ENCODE measurements at places on chromosomes 4 and X.
A peak's percentile ranks its signal among the peaks of the same experiment; 100 is the strongest.

DNA sequence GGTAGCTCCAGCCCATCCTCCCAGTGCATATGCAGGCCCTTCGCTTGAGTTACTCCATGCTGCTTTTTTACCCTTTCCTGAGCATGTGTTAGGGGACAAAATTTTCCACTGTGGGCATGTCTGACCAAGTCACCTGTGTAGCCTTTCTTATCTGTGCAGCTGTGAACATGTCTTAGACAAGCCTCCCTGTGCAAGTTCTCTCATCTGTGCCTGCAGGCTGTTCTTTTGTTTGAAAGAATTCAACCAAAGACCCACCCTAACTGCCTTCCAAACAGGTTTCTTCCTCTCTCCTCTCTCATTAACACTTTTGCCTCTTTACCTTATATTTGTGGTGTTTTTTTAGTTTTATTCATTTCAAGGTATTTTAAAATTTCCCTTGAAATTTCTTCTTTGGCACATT, 53.2 kb upstream of the SPIN4 start:
- no peak for DNase-seq

- DNase-seq: no peak
Measured at GRCh38 chrX:24629701-24630100, 17.4 kb downstream of the PCYT1B start.

GRCh38 chr4:1208266-1208961, 36.0 kb upstream of the SPON2 start:
- DNase-seq: no peak

DNA sequence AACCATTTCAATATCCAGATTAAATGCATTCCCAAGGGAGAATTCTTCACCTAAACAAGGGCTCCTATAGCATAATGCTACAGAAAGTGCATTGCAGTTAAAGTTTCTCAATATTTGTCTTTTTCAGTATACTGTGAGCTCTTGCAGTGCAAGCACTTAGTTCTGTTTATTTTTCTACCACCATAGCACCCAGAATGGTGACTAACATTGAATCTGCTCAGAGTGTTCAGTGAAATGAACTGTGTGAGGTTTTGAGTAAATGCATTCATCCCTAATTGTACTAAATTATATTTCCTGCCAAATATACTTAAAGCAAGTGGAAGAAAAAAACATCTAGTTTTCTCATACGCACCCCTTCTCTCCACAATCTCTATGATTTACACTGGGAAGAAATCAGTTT, 383.9 kb downstream of the PCDH7 start:
- DNase-seq: no peak

DNA sequence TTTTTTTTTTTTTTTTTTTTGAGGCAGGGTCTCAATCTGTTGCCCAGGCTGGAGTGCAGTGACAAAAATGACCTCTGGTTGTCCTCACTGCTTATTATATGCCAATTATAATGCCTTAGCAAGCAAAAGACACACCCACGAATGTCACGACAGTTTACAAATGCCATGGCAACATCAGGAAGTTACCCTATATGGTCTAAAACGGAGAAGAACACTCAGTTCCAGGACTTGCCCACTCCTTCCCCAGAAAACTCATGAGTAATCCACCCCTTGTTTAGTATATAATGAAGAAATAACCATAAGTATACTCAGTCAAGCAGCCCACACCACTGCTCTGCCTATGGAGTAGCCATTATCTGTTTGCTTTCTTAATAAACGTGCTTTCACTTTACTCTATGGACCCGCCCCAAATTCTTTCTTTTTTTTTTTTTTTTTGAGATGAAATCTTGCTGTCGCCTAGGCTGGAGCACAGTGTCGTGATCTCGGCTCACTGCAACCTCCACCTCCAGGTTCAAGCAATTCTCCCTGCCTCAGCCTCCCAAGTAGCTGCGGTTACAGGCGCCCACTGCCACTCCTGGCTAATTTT, 106.2 kb downstream of the SMIM20 start:
- no peak for DNase-seq

- DNase-seq: no peak
Measured at GRCh38 chr4:114941503-114941902, 171.9 kb downstream of the NDST4 start.

DNA sequence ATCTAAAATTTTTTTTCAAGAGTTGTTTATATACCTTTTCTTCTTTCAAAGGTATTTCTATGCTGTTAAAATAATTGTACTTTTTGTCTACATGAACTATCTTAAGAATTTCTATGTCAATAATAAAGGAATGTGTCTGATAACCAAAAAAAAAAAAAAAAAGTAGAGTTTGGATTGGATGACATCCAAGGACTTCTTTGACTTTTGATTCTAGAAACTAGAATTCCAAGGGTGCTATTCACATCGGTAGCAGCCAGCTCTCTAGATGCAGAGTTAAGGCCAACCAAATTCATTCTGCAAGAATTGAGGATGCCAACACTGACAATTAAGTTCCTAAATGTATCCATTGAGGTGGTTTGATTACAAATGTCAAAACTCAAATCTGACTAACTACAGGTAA, 42.0 kb upstream of the PRKG2 start:
- no peak for DNase-seq

- no peak for DNase-seq
Measured at GRCh38 chr4:21946858-21947257, 1.7 kb downstream of the KCNIP4 start.

DNA sequence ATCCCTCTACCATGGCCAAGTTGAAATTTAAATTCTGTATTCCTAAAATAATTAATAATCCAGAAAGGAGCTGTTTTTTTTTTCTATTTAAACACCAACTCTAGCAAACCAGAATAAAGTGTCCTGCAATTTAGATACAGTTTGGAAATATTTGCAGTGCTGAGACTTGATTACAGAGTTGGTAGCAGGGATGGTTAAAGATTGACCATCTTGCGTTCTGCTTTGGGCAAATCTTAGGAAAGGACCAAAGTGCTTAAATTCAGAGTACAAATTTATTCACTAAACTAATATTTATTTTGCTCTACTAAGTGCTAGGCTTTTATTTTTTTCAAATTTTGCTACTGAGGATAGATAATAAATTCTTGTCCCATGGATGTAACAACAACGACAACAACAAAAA, 180.2 kb upstream of the AADAT start:
- no peak for DNase-seq

DNA sequence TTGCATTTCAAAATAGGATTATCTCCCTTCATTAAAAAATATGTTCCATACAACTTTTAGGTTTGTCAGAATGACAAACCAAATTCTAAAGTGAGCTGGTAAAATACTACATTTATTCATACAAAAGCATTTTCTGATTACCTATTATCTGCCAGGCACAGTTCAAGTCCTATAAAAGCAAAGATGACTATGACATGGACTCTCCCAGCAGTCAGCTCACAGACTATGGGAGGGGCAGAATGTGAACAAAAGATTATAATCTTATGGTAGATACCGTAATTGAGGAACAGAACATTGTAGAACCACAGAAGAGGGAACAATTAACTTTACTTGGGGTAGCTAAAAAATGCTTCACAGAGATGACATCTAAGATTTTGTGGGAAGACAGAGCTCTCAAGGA, 12.4 kb downstream of the PAQR3 start:
- DNase-seq: no peak

DNA sequence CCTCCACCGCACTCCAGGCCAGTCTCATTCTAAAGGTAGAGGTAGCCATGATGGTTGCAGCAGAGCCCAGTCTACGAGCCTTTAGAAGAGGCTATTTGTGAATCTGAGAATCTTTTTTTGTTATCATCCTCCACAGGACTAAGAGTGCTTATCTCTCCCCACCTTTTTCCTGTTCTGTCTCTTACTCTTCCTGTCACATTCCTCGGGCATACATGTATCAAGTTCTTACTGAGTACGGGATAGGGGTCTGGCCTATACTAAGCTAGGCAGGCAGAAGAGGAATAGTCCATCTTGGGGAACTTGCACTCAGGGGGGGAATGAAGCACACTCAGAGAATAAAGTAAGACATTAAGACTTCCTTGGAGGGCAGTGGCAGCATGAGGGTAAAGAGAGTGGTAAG, 25.7 kb downstream of the LAS1L start:
- DNase-seq: no peak

DNA sequence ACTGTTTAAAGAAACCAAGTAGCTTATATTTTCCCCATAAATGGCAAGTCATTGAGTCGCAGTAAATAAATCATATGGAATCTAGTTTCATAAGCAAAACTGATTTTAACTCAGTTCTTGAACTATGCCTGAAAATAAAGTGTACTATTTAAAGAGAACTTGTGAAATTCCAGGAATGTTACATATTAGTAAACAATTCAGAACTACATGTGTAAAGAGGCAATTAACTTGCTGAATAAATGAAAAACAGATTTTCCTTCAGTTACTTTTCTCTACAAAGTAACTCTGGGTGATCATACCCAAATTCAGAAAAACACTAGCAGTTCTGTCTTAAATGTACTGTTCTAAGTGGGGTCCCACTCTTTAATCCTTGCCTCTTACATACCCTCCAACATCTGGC, 236.1 kb upstream of the EDNRA start:
- DNase-seq: no peak

DNA sequence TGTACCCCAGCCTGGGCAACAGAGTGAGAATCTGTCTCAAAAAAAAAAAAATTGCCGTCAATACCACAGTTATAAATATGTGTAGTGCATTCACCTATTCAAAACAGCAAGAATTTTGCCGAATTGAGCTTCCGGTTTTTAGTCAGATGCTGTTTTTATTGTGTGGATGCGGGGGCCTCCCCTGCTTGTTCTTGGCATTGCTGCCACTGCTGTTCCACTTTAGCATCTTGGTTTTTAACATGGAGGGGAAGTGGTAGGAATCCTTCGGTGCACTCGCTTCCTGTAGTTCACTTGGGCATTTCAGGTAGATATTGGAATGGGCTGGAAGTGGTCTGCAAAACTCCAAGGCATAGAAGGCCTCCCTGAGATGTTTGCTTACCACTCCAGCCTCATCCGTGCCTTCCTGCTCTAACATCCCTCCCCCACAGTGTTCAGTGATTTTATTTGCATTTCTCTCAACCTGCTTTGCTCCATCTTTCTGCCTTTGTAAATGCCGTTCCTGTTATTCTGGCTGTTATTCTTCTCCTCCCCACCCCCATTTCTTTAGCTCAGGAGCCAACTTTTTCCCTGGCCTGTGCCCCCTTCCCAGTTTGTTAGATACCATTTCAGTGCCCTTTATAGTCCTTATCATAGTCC, 25.5 kb downstream of the MOB1B start:
- DNase-seq: peak; percentile 30

GRCh38 chr4:54063737-54064316, 578 bp downstream of the CHIC2 start:
- DNase-seq: peak; percentile 61

GRCh38 chr4:126221282-126221681, 906.5 kb downstream of the FAT4 start:
- no peak for DNase-seq

DNA sequence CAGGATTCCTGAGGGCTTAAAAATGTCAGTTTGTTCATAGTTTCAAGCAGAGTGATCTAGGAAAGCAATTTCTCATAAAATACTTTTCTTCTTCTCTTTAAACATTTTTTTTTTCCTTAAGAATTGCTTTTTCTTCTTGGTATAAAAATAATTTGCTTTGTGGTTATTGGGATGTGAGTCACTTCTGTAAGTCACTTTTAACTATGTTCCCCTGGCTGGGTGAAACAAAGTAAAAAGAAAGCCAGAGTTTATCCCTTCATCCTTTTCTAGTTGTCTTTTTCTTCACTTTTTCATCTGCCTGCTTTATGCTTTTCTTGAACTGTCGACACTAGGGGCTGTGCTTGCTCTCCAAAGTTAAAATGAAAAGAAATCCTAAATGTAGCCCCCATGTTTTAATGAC, 33.5 kb downstream of the ARSJ start:
- no peak for DNase-seq

DNA sequence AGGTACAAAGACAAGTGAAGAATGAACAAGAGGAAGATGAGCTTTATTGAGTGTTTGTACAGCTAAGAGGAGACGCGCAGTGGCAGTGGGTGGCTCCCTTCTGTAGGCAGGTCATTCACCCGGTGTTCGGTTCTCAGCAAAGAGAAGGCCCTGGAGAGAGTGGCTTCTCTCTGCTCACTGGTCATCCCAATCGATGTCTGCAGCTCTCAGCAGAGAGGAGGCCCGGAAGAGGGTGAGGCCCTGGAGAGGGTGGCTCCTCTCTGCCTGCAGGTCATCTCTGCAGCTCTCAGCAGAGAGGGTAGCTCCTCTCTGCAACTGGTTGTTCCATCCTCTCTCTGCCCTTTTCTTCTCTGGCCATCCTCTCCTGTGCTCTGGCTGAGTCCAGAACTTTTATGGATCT, 126.5 kb downstream of the UGT8 start:
- DNase-seq: no peak

DNA sequence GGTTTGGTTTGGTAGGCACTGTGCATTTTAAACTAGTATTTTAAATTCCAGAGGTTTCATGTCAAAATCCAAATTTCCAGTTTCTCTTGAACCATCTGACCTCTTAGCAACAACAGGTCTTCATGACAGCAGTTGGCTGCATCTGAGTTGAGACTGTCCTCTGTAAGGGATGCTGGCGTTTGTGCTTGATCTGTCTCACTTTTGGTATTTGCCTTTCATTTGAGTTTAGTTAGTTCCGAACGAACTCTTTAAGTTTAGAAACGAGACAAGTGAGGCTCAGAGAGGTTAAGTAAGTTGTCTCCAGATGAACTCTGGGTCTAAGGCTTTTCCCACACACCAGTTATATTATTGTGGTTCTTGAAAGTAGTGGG, 29.1 kb downstream of the SPARCL1 start:
- no peak for DNase-seq

DNA sequence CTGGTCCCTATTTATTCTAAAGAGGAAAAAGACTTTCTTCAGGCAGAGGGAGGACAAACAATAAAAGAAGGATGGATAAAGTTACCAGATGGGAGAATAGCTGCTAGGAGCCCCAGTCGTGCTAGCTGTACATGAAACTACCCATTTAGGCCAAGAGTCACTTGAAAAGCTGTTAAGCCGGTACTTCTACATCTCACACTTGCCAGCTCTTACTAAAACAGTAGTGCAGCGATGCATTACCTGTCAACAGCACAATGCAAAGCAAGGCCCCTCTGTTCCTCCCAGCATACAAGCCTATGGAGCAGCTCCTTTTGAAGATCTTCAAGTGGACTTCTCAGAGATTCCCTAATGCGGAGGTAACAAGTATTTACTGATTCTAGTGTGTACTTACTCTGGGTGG, 1138.8 kb downstream of the ARAP2 start:
- peak; percentile 56 for DNase-seq

DNA sequence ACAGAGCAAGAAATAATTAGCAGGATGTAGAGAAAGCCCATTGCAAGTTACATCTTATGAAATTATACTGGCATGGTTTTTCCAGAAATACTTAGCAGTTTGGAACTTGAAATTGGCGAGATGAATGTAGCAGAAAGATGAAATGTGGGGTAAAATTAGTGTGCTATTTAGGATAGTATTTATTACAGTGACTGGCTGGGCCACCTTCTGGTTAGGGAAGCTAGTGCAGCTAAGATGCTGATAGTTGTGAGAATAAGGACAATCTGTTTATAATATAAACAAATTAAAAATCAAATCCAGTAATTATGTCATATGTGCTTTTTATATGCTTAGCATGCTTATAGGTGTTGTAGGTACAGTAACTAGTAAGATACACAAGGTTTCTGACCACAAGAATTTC, 74.8 kb downstream of the IL15 start:
- no peak for DNase-seq
